SK-N-SH treated with all-trans-retinoic acid at 6 μM for 48 hours (cell line): ENCODE measurements at places on chromosomes 16 and 17.

GRCh38 chr16:49078104-49078503 is 203.5 kb downstream of the CBLN1 start:
- ATAC-seq: no peak

DNA sequence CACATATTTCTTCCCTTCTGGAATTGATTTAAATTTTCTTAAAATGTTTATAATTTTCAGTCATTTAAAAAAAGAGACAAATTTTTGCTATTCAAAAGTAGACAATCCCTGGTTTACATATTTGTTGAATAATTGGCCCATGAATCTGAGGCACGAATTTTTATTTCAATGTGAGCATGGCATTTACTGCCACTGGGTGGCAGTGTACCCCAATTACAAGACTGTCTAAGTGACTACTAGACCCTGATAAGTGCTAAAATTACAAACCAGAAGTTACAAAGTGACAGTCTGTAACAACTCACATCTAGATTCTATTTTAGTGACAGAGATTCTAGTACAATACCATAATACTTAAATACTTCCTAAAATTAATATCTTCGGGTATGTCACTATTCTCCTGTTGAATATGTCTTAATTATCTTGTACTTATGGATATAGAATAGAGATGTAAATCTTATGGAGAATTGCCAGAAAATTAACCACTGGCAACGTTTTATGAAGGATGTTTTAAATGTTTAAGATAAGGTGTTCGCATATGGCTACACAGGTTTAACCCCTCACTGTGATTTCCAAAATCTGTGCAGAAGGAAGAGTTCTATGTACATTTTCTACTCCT is 235.8 kb downstream of the MAP2K4 start:
- peak; percentile 72 for ATAC-seq

DNA sequence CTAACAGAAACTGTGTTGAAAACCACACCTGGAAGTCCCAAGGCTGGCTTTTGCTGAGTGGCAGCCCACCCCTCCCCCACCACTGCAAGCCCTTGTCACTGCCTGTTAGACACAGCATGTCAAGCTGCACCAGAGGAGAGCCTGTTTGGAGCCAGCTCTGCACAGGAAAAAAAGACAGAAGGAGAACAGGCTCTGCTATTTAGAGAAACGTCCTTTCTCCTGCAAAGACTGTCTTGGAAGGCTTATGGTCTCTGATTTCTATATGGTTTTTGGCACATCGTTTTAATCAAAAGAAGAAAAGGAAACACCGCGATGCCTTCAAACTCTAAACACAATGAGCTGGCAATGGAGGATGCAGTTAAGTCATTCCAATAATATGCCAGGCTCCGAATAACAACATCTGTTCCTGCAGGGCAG is 275.5 kb downstream of the MAP2K4 start:
- ATAC-seq: no peak

- ATAC-seq: 0 out of 3 replicates have a peak, but pooled peaks have one; percentile 7
Observed at GRCh38 chr16:31869511-31870201, 4.0 kb upstream of the ZNF267 start.

GRCh38 chr17:41937970-41938954 is 7.8 kb downstream of the ODAD4 start:
- no peak; the same call in 2 of the 3 replicates for ATAC-seq

GRCh38 chr17:77194179-77194578 is 53.4 kb downstream of the SEC14L1 start:
- no peak for ATAC-seq

GRCh38 chr17:55462711-55463110 is 41.1 kb upstream of the MMD start:
- peak; percentile 50 for ATAC-seq

- ATAC-seq: peak; percentile 64
Observed at GRCh38 chr16:4384509-4384942, 12.9 kb downstream of the VASN start.

DNA sequence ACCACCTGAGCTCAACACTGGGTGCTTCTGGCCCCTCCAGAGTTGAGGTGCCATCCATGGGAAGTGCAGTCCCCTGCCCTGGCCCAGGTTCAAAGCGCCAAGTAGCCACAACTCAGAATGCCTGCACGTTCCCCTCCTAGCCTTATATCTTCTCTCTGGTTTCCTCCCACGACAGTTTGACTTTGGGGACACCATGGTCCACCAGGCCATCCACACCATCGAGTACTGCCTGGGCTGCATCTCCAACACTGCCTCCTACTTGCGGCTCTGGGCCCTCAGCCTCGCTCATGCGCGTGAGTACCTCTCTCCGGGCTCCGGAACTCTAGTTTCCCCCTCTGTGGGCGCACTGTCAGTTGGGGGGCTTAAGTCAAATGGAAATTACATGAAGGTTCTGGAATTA is 22.4 kb upstream of the NAGLU start:
- ATAC-seq: no peak

DNA sequence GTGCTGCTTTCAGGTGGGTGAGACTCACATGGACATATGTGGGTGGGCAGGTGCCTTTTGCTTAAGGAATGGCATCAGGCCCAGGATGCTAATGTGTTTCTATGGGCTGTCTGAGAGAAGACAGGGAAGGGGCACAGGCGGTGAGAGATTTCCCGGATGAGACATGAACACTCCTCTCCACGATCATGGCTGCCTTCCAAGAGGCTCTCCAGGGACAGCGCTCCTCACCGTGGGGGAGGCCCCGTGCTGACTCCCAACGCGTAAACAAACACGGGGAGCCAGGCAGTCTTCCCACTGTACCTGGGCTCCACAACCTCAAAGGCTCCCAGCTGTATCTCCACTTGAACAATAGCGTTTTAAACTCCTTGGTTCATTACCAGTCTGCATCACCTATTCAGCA is 42.8 kb downstream of the CDK5R1 start:
- ATAC-seq: no peak

DNA sequence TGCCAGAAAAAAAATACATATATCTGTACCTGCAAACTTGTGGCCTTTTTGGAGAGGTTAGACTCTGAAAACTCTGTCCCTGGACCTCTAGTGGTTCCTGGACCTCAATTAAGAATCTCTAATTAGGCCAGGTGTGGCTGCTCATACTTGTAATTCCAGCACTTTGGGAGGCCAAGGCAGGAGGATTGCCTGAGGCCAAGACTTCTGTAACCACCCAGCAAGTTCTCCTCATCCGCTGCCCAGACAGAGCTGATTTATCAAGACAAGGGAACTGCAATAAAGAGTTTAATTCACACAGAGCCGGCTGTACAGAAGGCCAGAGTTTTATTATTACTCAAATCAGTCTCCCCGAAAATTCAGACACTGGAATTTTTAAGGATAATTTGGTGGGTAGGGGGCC is 4.2 kb downstream of the ASPA start:
- ATAC-seq: no peak

DNA sequence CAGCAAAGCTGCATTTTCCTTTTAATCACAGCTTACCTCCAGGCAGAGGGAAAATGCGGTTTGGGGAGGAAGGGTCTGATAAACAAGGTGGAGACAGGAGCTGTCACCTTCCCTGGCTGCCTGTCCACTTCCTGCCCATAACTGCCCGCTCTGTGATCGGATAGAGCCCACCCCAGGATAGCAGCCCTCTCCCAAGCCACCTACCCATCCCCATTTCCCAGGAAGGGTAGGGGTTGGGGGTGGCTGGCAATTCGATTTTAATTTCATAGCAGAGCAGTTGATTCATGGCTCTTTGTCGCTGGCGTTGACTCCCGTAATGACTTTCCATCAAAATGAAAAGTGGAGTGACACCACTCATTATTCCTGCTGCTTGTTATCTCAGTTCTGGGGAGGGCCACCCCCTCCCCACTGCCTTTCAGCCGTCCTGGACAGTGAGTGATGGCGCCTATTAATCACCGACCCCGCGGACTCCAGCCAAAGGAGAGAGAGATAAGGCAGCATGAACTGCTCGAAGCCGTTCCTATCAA is 11.2 kb downstream of the CDK5RAP3 start:
- ATAC-seq: no peak

DNA sequence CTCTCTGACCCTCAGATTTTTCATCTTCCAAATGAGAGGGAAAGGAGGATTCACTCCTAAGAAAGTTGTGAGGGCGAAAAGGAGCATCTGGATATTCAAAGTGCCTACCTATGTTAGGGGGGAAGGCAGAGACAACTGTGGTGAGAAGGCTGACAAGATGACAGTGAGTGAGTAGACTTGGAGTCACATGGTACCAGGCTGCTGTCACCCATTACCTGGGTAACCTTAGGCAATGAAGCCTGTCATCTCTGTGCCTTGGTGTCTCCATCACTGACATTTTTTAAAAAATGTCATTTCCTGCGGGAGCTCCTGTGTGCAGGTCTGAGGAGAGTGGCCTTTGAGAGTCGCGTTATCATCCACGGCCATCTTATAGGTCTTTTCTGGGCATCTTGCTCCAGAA is 124.0 kb downstream of the MAF start:
- no peak for ATAC-seq

DNA sequence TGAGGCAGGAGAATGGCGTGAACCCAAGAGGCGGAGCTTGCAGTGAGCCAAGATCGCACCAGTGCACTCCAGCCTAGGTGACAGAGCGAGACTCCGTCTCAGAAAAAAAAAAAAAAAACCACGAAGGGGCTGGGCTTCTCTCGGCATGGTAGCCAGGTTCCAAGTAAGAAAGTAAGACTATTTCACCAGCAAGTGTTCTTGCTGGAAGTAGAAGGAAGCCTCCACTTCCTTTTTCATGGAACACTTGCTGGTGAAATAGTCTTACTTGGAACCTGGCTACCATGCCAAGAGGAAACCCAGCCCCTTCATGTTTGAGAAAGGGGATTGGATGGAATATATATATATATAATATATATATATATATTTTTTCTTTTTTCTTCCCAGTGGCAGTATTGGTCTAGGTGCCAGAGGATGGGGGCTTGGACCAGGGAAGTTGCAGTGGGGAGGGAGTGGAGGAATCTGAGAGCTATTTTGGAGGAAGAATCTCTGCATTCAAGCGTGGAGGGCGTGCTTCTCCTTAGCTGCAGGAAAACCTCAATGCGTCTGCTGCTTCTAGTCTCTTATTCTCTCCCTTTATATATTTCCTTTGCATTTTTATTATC is 7.2 kb upstream of the N4BP1 start:
- peak; percentile 23; the same call in 2 of the 3 replicates for ATAC-seq

DNA sequence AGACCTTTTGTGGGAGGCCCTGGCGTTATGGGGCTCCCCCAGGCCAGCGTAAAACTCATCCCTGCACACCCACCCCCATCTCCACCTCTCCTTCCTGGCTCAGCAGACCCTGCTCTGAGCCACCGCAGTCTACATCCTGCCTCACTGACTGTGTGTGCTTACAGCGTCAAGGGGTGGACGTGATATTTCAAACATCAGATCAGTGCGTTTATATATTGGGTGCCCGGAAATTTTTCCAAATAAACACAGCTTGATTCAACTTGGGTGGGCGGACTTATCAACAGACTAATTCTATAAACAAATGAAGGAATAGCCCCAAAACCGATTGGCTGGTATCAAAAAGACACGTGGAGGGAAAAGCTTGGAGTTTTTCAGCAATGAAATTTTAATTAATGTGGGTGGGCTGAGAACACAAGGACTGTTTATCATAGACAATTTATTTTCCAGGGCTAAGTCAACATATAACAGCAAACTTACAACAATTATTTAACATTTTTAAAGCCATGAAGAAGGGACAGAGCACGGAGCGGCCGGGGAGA is at the start of gene FOXL1:
Gene FOXL1 (plus strand): TSS at position 489 of the 539 bp plus-strand sequence. CDS start 175 bp downstream, outside the sequence.
- ATAC-seq: no peak

GRCh38 chr17:48444516-48445247 is 14.7 kb upstream of the SKAP1 start:
- no peak for ATAC-seq

DNA sequence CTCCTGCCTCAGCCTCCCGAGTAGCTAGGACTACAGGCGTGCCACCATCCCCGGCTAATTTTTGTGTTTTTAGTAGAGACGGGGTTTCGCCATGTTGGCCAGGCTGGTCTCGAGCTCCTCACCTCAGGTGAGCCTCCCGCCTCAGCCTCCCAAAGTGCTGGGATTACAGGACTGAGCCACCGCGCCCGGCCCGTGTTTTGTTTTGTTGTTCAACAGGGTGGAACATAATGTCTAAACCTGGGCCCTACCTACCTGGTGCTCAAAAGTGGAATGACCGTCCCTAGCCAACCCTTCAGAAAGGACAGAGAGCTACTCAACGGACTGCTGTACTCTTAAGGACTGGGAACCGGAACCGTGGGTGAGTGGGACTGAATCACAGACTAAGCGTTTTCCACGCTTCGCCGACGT is 772 bp upstream of the KIF22 start:
- ATAC-seq: peak; percentile 5

GRCh38 chr16:85648805-85649204 is 35.7 kb downstream of the GSE1 start:
- no peak for ATAC-seq

GRCh38 chr17:32822996-32823395 is 53.9 kb downstream of the MYO1D start:
- no peak for ATAC-seq

GRCh38 chr17:79633993-79634813 is 23.4 kb upstream of the RBFOX3 start:
- ATAC-seq: no peak

DNA sequence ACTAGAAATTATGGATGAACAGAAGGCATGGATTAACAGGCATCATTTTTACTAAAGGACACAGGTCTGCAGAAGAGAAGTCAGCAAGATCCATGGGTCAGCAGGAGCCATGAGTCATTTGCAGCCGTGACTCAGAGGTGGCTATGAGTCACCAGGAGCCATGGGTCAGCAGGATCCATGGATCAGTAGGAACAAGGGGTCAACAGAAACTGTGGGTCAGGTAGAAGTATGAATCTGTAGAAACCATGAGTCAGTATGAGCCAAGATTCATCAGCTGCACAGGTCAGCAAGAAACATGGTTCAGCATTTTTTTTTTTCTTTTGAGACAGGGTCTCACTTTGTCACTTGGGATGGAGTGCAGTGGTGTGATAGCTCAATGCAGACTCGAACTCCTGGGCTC is 58.2 kb upstream of the HS3ST4 start:
- no peak for ATAC-seq

DNA sequence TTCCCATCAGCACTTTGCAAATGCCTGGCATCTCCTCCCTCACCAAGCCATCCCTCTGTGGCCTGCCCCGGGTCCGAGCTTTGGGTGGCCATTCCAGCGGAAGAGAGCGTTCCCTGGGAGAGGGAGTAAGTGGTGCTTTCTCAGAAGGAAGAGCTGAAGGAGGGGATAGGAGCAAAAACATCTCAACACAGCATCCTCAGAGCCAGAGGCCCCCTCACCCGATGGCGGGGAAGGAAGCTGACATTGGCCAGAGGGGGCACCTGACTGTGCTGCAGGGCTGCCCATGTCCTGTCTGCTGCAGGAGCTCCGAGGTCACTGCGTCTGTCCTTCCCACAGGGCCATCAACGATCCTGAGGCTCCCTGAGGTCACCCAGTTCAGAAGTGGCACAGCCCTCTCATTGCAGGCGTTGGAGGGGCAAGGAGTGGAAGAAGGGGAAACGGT is 427 bp upstream of the TLCD3B start:
- peak; percentile 4; the same call in 1 of the 3 replicates for ATAC-seq
